ENCODE measurements at places on chromosomes 5 and 9.

GRCh38 chr9:105979290-105979689 lies 284.9 kb downstream of the TMEM38B start:
- DNase-seq: no peak

DNA sequence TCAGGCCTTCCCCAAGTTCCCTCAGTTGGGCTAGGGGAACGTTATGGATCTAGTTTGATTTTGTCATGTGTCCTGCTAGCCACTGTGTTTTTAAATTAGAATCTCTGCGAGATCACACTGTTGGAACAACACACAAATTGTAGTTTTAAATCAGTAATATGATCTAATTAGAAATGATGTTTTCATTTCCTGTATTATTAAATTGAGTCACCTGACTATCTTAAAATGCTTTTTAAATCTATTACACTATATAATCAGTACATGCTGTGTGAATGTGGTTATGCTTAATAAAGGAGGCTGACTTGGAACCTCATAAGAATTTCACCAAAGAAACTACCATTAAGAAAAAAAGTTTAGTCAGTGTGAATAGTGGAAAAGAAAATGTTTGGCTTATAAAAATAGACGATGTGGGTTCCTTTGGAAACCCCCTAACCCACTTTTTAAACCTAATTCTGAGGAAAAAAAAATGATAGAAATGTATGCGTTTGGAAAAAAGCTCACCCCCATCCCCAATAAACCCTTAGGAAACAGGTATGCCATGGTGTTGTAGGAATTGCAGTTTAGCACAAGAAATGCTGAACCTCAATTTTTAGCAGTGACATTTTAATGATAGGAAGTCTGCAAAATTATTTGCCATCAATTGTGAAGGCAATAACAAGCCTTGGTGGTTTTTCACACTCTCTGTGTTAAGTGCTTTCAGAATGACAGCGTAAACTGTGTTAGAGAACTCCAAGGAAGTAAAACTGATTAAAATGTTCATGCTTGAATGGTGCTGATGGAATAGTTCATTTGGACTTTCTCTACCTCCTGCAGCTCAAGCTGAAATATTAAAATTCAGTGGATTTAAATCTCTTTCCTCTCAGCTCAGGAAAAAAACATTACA lies 59.0 kb downstream of the TLE4 start:
- DNase-seq: no peak

DNA sequence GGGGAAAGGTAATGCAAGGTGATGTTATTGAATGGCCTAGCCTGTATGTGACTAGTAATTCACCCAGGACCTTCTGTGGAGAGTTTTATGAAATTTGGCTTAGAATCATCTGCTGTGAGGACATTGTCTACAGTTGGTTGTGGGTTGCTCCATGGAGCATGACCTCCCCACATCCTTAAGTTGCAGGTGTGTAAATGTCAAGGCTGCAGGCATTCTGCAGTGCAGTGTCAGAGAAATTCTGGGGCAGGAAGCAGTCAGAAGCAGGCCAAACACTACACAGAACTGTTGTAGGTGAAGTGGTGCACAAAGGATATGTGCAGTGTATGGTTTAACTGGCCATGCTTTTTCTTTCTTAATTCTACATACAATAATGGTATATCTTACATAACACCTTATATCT lies 588.3 kb downstream of the EBF1 start:
- no peak for DNase-seq

DNA sequence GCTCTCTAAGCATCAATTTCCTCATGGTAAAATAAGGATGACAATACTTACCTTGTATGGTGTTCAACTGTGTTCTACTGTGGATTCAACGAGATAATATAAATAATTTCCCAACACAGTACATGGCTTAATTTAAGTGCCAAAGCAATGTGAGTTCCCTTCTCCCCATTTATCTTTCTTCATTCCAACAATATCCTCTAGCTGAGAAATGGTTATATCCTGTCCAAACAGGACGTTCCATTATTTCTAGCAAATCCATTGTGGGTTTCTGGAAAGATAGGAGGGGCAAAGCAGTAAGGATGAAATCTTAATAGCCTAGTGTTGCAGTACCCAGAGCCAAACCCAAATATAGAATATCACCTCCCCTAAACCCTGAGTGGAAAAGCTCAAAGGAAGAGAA lies 22.0 kb downstream of the ABCA1 start:
- DNase-seq: no peak

DNA sequence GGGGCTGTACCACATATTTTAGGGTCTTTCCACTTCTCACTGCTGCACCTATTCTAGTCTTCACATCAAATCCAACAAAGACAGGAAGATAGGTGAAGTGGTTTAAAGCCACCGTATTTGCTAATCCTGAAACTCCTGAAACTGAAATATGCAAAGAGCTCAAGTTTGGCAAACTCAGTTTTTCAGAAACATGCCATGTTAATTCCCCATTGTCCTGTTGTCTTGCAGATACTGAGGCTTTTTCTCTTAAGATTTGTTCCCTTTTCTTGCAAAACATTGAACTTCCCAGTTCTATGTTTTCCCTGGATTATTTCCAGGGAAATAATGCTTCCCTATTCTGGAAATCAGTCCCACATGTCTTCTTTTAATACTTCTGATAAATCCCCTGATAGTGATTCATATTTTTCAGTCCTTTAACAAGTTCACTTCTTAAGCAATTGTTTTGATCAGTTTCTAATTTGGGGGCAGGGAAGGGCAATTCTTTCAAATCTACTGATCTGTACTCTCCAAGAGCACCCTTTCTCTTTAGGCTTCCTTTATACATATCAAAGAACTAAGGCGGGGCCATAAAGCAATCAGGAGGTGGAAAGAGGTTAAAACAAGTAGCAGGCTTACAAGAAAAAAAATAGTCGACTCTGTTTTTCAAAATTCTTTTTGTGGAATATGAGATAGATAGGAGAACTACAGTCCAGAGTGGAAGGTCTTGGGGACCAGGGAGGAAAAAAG lies 648.5 kb downstream of the BNC2 start:
- DNase-seq: no peak

GRCh38 chr9:33186457-33187168 lies 19.5 kb upstream of the B4GALT1 start:
- DNase-seq: no peak

DNA sequence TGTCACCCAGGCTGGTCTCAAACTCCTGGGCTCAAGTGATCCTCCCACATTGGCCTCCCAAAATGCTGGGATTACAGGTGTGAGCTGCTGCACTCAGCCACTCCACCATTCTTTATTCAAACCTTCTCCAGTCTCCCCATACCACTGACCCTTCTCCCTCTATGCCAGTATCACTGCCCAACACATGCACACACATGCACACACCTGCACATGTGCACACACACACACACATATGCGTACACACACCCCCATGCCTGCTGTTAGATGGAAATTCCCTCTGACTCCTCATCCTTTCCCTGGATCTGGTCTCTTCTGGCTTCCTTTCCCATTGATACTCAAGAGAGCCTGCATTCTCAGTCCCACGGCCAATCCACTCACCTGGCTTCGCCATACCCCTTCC lies 170.0 kb downstream of the CRB2 start:
- DNase-seq: no peak

DNA sequence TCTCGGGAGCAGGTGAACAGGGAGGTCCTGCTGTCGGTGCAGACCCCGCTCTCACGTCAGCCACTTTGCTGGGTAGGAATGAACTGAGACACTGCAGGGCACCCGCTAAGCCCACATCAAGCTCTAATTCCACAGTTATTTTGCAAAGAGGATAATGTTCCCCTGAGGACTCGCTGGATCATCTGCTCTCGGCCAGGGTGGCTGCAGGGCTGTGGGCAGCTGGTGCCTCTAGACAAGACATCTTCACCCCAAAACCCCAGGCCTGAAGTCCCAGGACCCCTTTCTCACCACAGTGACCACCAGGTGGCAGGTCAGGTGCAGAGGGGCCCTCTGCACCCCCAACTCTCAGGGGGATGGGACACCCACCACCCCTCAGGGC lies 135.1 kb upstream of the PPP1R26 start:
- no peak for DNase-seq

GRCh38 chr9:132481053-132481849 lies 71.2 kb downstream of the CFAP77 start:
- DNase-seq: no peak

GRCh38 chr5:146781157-146781556 lies 97.4 kb downstream of the PPP2R2B start:
- no peak for DNase-seq

GRCh38 chr5:154401355-154401754 lies 44.4 kb upstream of the SAP30L start:
- DNase-seq: no peak

GRCh38 chr5:64794053-64794770 lies 25.5 kb downstream of the CWC27 start:
- no peak for DNase-seq

DNA sequence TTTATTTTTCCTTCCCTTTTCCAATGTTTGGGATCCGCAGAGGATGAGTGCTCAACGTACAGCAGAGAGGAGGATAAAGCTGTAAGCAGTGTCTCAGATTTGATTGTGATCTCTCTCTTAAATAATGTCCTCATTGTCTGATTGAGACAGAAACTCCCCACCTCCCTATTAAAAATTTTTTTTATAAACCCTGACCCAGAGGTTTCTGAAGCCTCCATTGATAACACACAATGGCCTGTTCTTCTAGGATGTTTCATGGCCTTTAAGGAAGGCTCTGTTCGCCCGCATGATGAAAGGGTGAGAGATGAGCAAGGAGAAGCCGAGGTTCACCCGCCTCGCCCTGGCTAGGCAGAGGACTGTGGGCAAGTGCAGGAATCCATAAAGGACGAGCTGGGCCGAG lies 138.2 kb upstream of the GAS1 start:
- DNase-seq: no peak

Data from stimulated activated CD8-positive, alpha-beta memory T cell treated with anti-CD3 and anti-CD28 coated beads, Interleukin-15, amount 100 ng/mL, for 1 hour (primary cell).